ENCODE measurements at places on chromosomes 16 and 17.

GRCh38 chr16:17416461-17417311 is 54.1 kb downstream of the XYLT1 start:
- DNase-seq: peak; percentile 72

GRCh38 chr17:2710803-2711607 is 559 bp downstream of the CLUH start:
- DNase-seq: no peak

GRCh38 chr16:66263973-66264310 is 102.5 kb upstream of the CDH5 start:
- DNase-seq: peak; percentile 6

GRCh38 chr17:29141514-29141876 is 38.7 kb downstream of the MYO18A start:
- DNase-seq: no peak

GRCh38 chr16:65176603-65177002 is 54.7 kb upstream of the CDH11 start:
- DNase-seq: no peak

DNA sequence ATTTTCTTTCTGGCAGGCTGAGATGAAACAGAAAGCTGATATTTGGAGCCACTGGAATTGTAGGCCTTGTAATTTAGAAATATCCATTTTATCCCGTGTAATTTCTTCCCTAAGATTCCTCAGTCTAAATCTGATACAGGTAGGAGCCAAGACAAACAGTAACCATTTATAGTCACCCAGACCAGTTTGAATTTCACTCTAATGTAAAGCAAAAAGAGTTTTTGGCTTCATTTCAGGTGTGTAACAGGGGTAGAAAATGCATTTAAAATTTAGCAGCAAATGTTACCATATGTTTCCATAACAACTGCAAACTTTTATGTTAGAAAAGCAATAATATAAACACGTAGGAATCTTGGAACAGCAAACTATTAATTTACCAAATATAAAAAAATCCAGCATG is 249.4 kb downstream of the FTO start:
- no peak for DNase-seq

GRCh38 chr17:81365601-81366585 is 29.4 kb upstream of the BAHCC1 start:
- DNase-seq: no peak

- peak; percentile 59 for DNase-seq
These were observed 904 bp downstream of the MAP2K3 start for GRCh38 chr17:21285164-21286065.

Data from activated CD8-positive, alpha-beta memory T cell treated with anti-CD3 and anti-CD28 coated beads, Interleukin-2, amount 50 U/mL, for 48 hours (primary cell).